ENCODE measurements at places on chromosomes 16 and 17.

DNA sequence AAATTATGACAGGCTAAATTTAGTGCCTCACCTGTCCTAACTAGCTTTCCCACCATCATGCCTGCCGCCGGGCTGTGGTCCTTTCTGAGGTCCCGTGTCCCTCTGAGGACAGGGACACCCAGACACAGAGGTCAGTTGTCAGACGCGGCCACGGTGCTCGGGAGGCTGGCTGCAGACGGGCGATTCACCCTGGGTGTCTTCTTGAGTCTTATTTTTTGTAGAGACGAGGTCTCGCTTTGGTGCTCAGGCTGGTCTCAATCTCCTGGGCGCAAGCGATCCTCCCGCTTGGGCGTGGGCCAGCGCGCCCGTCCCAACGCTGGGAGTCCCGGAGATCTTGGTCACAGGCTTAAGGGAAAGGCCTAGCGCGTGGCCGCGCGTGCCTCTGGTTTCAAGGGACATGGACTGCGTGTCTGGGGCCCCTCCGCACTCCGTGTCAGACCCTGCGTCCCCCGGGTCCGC, 797 bp upstream of the RAB11FIP3 start:
- no peak for DNase-seq

DNA sequence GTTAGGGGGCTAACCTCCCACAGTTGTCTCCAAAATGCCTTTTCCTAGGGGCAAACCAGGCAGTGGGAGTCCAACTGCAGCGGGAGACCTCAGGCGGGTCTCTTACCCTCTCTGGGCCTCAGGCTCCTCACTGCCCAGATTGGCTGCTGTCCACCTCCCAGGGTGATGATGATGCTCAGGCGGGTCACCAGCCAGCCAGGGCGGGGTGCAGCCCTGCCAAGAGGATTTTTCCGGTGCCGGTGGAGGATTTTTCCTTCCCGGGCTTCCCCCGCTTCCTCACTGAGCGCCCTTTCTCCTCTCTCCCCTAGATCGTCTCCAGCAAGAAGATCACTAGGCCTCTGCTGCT, 22.8 kb downstream of the CPNE2 start:
- no peak for DNase-seq

DNA sequence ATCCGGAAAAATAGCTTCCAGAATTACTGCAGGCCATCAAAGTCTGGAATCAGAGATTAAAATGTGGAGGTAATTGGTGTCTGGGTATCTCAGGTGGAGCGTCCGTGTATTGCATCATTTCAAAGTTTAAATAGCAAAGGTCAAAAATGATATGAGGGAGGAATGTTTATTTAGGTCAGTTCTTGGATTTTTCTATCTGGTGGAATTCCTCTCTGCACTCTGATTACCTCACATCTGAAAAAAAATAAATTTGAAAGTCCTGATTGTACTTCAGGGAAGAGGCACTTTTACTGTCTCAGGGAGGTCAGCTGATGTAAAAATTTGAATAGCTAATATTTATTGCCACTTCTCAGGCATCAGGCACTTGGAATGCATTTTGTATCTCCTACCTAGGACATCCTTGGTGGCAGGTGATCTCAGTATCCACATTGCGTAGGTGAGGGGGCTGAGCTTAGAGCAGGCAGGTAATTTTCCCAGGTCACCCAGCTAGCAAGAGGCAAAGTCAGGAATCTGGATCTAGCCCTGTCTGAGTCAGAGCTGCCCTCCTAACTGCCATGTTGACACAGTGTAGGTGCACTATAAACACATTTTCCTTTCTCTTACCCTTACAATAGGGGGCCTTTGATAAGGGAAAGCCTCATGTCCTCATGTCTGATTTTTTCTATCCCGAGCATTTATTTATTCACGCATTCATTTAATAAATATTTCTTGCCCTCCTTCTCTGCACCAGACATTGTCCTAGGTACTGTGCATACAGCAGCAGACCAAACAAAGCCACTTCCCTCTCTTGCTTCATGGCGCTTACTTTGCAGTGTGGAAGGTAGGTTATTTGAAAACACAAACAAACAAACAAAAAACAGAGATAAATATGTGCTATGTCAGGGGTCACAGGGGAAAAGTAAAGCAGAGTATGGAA, 454.3 kb downstream of the HAPSTR1 start:
- DNase-seq: no peak

- DNase-seq: no peak
Observed at GRCh38 chr17:53149316-53149715, 673.4 kb upstream of the KIF2B start.

- no peak for DNase-seq
Observed at GRCh38 chr17:218432-219110, 37.1 kb upstream of the DOC2B start.

GRCh38 chr17:60149691-60150582, at the start of gene CA4:
TSS of gene CA4 (plus strand) at chr17:60149973. CDS start at chr17:60150035, 62 bp downstream.
- DNase-seq: no peak

GRCh38 chr17:81406117-81406953, 11.1 kb downstream of the BAHCC1 start:
- no peak for DNase-seq

DNA sequence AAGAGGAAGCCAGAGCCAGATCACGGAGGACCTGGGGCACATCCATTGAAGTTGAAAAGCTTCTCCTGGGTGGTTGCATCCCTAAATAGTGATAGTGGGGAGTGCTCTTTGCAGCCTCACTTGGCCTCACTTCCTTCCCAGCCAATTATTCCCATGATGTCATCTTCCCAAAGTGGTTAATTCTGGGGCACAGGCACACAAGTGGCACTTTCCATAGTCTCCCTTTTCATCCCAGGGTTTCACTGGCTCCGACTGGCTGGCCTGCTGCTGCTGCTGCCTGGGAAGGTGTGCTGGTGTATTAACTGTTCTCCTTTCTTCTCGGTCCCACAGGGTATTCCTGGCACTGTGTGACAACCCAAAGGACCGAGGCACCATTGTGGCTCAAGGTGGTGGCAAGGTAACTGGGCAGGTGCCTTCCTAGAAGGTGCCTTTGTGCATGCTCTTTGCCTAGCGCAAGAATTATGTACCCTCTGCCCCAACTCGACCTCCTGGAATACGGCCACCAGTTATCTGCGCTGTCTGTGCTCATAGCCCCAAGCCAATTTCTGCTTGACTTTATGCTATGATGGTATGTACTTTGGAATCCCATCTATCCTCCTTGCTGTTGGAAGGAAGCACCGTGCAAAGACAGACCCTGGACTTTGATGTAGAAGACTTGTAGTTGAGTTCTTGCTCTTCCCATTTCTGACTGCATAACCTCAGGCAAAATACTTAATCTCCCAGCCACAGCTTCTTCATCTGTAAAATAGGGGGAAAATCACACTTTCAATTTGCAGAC, 18.4 kb downstream of the SLC35G3 start:
- no peak for DNase-seq

DNA sequence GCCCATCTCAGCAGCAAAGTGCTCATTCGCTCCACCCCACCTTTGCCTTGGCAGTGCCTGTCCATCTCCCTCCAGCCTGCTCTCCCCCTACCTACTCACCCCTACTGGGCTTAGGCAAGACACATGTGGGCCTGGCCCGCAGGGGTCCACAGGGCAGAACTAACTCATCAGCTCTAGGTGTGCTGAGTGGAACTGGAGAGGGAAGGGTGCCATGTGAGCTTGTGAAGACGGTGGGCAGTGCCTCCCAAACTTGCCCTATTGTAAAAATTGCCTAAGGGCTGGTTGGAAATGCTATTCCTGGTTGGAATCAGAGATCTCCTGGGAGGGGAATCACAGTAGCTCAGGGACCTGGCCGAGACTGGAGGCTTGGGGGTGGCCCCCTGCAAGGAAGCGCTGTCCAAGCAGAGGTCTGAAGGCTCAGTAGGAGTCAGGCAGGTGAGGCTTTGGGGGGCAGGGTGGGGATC, 29.1 kb upstream of the TNS4 start:
- DNase-seq: no peak

GRCh38 chr16:71185347-71185746, 45.2 kb downstream of the HYDIN start:
- no peak for DNase-seq

GRCh38 chr16:79563921-79564320, 36.6 kb downstream of the MAF start:
- DNase-seq: no peak

- no peak for DNase-seq
Observed at GRCh38 chr16:26606381-26607150, 460.2 kb upstream of the C16orf82 start.

- DNase-seq: no peak
Observed at GRCh38 chr16:22075776-22076175, 16.6 kb upstream of the VWA3A start.

GRCh38 chr16:78795433-78795832, 696.0 kb downstream of the WWOX start:
- no peak for DNase-seq

DNA sequence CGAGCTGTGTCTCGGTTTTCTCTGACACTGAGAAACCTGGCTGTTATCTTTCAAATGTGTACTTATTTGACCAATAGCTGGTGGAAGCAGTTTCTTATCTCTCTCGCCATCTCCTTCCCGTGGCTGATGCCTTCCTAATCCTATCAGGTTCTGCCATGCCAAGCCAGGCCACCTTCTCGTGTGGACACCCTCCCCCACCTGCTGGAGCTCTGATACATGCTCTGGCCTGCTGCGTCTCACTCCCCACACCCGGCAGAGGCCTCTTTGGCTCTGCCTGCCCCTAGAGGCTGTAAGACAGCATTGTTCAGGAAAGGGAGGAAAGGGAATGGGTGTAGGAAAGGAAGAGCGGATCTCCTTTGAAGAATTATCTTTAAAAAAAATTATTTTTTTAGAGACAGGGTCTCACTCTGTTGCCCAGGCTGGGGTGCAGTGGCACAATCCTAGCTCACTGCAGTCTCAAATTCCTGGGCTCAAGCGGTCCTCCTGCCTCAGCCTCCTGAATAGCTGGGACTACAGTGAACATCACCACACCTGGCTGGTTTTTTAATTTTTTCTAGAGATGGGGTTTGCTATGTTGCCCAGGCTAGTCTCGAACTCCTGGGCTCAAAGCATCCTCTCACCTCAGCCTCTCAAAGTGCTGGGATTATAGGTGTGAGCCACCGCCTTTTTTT, 7.5 kb upstream of the ARMC5 start:
- peak; percentile 68 for DNase-seq

DNA sequence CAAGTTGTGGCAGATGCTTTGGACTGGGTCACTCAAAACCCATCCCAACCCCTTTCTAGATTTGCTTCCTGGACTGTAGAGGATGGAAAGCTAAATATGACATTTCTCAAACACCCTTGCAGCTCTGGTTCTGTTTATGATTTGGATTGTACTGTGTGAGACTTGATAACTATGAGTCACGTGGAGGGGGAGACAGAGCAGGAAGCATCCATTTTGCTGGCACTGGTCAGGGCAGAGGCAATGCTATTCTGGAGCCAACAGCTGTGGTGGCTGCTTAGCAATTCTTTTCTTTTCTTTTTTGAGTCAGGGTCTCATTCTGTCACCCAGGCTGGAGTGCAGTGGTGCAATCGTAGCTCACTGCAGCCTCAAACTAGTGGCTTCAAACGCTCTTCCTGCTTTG, 13.6 kb upstream of the TERF2 start:
- no peak for DNase-seq

DNA sequence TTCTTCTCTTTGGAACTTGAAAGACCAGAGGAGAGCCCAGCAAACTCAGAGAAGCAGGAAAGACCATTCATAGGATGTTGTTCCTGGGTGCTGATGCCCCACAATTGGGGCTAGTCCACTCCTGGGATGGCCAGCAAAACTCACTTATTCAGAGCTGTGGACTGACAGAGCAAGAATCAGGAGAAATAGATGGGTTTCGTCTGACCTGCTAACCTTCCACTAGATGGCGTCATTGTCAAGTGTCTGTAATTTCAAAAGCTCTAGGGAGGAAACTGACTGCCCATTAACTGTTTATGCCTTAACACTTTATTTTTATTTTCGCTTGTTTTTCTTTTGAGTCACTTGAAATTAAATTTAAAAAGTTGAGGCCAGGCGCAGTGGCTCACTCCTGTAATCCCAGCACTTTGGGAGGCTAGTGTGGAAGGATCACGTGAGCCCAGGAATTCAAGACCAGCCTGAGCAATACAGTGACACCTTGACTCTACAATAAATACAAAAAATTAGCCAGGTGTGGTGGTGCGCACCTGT, 28.7 kb upstream of the MILR1 start:
- DNase-seq: peak; percentile 45

- DNase-seq: no peak
Observed at GRCh38 chr17:6831661-6832263, at the start of gene TEKT1. TSS of gene TEKT1 (minus strand) at chr17:6831729. CDS start at chr17:6830376, 1,353 bp downstream.

DNA sequence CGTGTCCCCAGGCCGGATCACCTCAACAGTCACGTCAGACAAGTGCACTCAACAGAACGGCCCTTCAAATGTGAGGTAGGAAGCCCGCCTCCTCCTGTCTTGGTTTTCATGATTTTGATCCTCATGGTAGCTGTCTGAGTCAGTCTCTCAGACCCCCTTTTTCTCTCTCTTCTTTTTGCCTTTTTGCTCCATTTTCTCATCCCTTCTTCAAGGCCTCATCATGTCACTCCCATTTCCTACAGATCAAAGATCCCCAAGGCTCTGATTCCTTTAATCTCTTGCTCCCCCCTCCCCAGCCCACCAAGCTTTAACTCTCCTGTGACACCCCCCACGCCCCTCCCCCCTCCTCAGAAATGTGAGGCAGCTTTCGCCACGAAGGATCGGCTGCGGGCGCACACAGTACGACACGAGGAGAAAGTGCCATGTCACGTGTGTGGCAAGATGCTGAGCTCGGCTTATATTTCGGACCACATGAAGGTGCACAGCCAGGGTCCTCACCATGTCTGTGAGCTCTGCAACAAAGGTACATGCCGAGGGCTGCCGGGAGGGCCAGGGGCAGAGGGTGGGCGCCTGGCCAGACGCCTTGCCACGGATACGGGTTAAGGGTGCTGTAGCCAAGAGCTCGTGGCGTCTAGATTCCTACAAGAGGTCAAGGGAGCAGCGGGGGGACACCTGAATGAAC, 2.0 kb downstream of the MAZ start:
- no peak for DNase-seq

GRCh38 chr16:51167170-51167895, 16.3 kb upstream of the SALL1 start:
- no peak for DNase-seq
